Stimulated activated CD8-positive, alpha-beta memory T cell treated with anti-CD3 and anti-CD28 coated beads, Interleukin-15, amount 100 ng/mL, for 4 hours (primary cell): ENCODE measurements at places on chromosomes 12 and 14.

DNA sequence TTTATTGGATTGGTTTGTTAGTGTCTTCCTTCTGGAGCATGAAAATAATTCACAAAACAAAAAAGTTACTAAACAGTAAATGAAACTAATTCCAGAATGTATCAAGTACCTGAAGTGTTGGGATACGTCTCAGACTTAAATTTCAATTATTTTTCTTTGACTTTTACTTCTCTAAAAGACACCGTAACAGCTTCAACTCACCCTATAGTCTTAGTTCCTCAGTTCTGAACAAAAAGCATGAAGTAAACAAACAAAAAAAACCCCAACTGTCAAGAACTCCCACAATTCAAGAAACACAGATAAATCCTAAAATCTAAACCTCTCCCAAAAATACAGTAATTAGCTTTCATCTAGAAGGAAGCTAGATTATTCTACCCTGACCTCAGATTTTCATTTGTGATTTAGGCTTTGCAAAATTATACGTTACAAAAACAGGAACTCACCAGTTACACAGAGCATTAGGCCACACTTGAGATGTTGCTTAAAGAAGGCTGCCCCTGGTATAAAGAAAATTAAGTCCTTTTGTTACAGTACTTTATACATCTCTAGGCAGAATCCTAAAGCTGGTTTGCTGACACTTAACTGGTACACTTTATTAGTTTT is 10.2 kb downstream of the HEATR5A start:
- DNase-seq: no peak

GRCh38 chr14:93346926-93347721 is at the start of gene COX8C:
Gene COX8C, plus strand, starts transcription at chr14:93347182. Its CDS starts 87 bp downstream, at chr14:93347269.
- DNase-seq: no peak

GRCh38 chr14:53147208-53147607 is 5.9 kb downstream of the DDHD1 start:
- no peak for DNase-seq

GRCh38 chr14:73239393-73240241 is 2.3 kb downstream of the PAPLN start:
- no peak for DNase-seq

DNA sequence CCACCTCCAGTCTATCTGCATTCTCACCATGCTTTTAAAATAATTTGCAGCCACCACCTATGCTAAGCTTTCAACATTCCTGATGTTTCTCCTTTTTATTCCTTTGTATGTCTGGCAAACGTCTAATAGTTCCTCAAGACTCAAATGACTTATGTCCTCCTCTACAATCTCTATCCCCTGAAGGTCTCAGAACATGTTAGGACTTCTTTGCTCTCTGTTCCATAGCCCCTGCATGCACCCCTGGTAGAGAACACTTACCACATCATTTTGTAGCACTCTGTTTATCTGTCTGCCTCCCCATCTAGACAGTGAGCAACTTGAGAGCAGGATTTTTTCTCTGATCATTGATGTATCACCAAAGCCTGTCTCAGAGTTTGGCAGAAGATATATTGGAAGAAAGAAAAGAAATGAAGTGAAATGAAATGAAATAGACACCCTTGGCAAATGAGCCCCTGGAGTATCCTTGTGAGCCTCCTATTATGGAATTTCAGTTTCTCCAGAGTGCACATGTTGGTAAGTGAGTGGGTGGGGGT is 1231.2 kb upstream of the FLRT2 start:
- no peak for DNase-seq

DNA sequence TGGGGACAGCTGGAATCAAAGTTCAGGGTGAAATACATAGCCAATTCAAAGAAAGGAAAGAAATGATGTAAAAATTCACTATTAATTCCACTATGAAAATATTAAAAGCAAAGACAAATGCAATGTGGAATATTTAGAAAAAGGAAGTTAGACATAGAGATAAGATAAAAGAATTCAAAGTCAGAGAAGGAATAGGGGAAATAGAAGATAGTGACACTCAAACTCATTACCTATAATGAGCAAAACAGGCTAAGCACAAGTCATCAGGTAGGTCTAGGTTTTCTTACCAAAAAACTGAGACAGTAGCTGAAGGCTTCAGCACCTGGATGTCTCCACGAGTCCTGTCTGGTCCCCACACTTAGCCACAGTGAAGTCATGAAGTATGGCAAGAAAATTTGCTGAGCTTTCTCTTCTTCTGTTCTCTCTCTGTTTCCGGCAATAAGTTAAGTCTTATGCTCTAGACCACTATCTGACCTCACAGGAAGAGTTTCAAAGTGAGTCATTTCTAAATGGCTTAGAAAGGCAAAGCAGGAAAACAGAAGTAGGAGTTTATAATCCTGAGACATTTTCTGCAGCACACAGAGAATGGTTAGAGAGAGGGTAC is at the start of gene C3AR1:
Gene C3AR1 (minus strand): TSS at position 369 of the 604 bp plus-strand sequence. CDS start 6,174 bp downstream, outside the sequence.
- DNase-seq: no peak

GRCh38 chr14:72597252-72598233 is 296.4 kb downstream of the DPF3 start:
- no peak for DNase-seq

- no peak for DNase-seq
Measured at GRCh38 chr12:105733579-105733978, 403.1 kb downstream of the C12orf75 start.

DNA sequence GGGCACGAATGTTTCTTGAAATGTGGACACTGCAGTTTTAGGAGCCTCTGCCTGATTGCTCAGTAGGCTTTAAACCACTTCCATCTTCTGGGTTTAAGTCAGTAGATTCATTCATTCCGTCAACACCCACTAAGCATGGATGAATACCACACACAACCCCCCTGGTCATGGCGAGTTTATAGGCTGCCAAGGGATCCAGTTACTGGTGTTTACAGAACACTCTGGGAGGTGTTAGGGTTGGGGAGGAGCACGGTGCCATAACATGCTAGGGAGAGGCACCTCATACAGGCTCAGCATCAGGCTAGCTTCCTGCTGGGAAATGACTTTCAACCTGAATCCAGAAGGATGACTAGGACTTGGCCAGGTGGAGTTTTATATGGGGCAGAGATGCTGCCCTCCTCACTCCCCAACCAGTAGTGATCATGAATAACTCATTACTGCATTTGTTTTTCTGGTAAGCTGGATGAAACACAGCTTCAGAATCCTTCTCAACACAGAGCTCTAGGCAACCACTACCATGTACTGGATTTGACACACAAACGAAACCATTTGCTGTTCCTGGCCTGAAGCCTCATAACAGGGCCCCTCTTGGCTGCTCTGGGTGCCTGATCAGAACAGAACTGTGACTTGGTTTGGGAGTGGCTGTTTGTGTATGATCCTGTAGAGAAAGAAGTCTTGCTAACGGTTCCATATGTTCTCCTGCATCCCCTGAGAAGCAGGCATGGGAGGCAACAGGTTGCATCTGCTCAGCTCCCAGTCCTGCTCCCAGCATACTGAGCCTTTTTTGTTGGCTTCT is 47.9 kb downstream of the FBXW8 start:
- DNase-seq: no peak

GRCh38 chr14:58966997-58967396 is 221.5 kb upstream of the DAAM1 start:
- DNase-seq: no peak

DNA sequence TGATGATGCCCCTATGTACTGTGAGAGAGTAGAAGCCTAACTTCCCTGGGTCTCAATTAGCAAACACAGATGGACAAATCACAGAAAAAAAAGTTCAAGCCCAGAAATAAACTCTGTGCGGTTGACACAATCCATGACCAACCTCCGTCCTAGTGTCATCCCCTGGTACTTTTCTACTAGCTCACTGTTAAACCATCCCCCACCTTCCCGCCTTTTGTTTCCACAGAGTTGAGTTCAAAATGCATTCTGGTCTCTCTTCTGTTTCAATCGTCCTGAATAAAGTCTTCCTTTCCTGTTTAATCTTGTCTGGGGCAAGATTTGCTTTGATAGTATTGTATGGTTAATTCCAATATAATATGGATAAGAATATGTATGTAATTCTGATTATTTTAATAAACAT is 199.9 kb downstream of the SLC6A15 start:
- DNase-seq: no peak

DNA sequence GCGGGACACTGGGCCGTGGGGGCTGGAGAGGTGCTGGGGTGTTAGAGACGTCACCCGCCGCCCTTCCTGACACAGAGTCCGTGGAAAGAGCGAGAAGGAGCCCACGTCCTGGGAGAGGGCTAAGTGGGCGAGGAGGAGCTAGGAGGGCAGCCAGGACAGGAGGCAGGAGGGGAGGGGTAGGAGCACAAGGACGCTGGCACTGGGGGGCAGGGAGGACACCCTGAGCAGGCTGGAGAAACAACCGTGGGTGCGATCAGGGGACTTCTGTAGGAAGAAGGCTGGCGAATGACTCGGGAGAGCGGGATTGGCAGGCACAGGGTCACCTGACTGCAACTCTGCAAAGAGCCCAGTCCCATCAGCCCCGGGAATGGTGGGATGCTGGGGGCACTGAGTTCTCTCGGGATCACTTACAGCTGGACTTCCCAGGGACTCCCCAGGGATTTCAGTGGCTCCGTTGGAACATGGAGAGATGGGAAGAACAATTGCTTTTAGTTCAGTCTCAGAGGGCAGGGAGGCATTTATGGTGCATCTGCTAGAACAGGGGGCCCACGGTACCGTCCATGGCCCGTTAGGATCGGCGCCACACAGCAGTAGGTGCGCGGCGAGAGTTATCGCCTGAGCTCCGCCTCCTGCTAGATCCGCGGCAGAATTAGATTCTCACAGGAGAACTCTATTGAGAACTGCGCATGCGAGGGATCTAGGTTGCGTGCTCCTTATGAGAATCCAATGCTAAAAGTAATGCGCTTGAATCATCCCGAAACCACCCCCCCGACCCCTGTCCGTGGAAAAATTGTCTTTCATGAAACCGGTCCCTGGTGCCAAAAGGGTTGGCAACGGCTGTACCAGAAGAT is 24.3 kb downstream of the UBR7 start:
- DNase-seq: no peak

DNA sequence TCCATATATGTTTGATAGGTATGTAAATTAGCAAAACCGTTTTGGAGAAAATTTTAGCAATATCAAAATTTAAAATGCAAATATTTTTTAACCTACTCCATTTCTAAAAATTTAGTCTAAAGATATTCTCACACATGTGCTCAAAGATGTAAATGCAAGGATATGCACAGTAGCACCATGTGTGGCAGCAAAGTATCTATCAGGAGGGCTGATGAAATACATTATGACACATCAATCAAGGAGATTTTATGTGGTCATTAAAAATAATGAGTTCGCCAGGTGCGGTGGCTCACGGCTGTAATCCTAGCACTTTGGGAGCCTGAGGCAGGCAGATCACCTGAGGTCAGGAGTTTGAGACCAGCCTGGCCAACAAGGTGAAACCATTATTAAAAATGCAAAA is 8.0 kb upstream of the C1R start:
- no peak for DNase-seq

GRCh38 chr12:87861791-87862190 is 167.4 kb downstream of the C12orf50 start:
- no peak for DNase-seq

DNA sequence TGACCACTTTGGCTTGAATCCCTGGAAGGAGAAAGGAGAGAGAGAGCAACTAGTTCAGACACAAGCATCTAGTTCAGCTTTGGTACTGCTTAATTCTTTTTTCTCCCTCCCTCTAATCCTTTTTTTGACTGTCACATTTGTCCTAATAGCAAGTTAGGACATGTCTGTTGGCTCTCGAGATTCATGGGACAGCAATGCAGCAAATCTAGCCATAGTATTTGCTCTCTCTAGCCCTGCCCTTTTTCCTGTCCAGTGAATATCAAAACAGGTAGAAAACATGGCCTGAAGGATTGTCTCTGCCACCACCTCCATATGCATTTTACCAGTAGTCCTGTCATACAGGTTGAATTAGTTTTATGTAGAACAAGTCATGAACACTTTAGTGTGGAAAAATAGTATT is 116.4 kb downstream of the PTPRB start:
- no peak for DNase-seq

GRCh38 chr14:93322929-93323599 is 9.8 kb downstream of the BTBD7 start:
- DNase-seq: no peak

GRCh38 chr12:106147956-106148355 is 9.2 kb upstream of the NUAK1 start:
- DNase-seq: no peak

DNA sequence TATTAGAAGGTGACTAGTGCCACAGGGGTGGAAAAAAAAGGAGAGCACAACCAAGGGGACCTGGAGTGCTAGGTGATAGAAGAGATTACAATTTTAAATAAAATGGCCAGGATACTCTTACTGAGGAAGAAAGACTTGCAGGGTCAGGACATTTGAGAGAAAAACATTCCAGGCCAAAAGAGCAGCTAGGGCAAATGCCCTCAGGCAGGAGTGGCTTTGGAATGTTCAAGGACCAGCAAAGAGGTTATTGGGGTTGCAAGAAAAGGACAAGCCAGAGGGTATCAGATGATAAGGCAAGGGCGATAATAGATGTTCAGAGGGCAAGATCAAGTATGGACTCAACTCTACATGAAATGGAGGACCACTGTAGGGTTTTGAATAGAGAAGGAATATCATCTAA is 146.4 kb downstream of the KIF21A start:
- DNase-seq: no peak

- DNase-seq: no peak
Measured at GRCh38 chr12:121467638-121468498, 68.0 kb downstream of the RNF34 start.

DNA sequence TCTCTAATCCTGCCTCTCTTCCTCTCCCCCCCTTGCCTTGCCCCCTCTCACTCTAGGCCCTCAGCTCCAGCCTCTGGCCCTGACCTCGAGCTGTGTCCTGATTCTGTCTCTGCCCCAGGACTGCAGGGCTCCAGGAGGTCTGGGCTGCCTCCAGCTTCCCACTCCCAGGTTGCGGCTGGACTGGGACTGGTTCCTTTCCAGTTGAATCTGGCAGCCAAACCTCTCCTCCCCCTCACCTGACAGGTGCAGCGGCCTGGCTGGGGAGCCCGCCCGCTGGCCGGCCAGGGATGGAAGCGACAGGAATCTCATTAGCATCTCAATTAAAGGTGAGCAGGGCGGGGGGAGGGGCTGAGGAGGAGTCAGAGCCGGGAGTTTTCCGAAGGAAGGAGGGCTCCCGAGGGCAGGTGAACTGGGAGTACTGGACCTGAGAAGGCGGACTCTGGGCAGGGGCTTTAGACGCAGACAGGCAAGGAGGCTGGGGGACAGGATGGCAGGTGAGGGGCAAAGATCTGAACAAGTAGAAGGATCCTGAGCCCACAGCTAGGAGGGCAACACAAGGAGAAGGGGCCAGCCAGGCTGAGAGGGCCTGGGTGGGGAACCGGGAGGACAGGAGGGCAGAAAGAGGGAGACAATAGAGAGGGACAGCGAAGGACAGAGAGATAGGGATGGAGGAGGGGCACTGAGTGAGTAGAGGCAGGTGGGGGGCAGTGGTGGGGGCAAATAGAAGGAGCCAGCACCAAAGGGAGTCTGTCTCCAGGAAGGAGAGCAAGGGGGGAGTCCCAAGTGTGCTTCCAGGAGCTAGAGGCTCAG is at the start of gene SCNN1A:
Gene SCNN1A (minus strand): TSS at position 295 of the 810 bp plus-strand sequence. CDS start 780 bp downstream, outside the sequence.
- DNase-seq: no peak
